ENCODE measurements at places on chromosomes 16 and 17. TPM values are rescaled to one million over a fixed set of nuclear protein-coding genes. Genes with fewer than 3 reads are reported as not detected.

OR2C1 gene
- total RNA-seq: 0.25 TPM

SAMD14 gene
- total RNA-seq: 1.8 TPM

HOXB6 gene
- total RNA-seq: 0.62 TPM

SPNS2 gene
- total RNA-seq: not detected

MPP3 gene
- 16.2 TPM for total RNA-seq
